ENCODE measurements at places on chromosomes 1 and 21. TPM values are rescaled to one million over a fixed set of nuclear protein-coding genes. Genes with fewer than 3 reads are reported as not detected.
A peak's percentile ranks its signal among the peaks of the same experiment; 100 is the strongest.

The FGR gene
- polyA plus RNA-seq = 5.2 TPM

The YY1AP1 gene
- polyA plus RNA-seq = 205 TPM

The LBR gene
- polyA plus RNA-seq = 40.3 TPM

The MROH9 gene
- 2.3 TPM for polyA plus RNA-seq

The FCRL2 gene
- 0.36 TPM for polyA plus RNA-seq

The CAMTA1 gene
- polyA plus RNA-seq = 116 TPM

The COL6A2 gene
- 362 TPM for polyA plus RNA-seq

The LMX1A gene
- 2.6 TPM for polyA plus RNA-seq

GRCh38 chr1:24862775-24863483 lies 67.1 kb downstream of the RUNX3 start:
- no peak for DNase-seq

- DNase-seq = no peak
Measured at GRCh38 chr1:98988904-98989555, 15.6 kb downstream of the PLPPR5 start.

GRCh38 chr21:25307489-25307888 lies 299.8 kb downstream of the MRPL39 start:
- no peak for DNase-seq

DNA sequence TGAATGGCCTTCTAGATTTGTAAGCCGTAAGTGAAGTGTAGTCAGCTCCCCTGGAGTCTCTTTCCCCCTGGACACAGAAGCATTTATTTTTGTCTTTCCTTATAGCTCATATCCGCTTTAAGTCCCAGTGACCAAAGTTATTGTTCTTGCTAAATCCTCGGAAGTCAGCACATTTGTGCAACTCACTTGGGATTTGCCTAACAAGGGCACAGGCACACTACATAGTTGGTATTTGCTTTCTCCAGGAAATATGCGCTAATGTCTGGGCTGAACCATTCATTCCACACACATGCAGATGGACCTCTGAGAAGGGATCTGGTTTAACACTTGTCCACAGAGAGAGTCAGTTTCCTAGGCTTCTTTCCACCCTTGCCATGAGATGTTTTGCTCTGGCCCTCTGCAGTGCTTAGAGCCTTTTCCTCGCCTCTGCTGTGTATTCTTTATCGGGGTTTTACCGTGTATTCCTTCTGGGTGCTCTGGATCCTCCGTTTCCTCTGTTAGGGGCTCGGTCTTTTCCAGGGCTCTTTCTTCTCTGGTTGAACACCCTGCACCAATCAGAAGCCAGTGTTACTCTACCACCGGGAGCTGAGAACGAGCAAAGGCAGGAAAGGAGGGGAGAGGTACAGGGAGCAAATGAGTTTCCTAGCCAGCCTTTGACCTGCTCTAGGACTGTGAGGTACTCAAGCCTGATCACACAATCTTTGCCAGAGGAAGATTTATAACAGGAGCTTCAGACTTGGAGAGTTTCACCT lies 72.4 kb downstream of the ABCA4 start:
- no peak for DNase-seq

DNA sequence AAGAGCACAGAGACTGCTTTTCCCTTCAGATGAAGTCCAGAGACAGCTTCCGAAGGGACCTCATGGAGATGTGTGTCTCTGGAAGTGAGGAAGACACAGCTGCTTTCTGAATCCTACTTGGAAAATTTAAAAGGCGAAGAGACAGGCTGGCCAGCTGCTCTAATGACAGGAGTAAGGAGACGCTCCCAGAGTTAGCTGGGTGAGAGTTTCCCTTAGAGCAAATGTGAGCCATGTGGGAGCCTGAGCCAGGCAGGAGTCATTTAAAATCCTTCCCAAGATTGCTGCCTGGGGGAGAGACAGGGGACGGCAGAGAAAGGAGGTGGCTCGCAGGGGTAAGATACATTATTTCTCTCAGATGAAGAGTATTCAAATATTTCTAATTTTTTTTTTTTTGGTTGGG lies 53.1 kb downstream of the ZNF326 start:
- no peak for DNase-seq

- no peak for DNase-seq
Measured at GRCh38 chr1:22738522-22738921, 27.9 kb downstream of the EPHB2 start.

DNA sequence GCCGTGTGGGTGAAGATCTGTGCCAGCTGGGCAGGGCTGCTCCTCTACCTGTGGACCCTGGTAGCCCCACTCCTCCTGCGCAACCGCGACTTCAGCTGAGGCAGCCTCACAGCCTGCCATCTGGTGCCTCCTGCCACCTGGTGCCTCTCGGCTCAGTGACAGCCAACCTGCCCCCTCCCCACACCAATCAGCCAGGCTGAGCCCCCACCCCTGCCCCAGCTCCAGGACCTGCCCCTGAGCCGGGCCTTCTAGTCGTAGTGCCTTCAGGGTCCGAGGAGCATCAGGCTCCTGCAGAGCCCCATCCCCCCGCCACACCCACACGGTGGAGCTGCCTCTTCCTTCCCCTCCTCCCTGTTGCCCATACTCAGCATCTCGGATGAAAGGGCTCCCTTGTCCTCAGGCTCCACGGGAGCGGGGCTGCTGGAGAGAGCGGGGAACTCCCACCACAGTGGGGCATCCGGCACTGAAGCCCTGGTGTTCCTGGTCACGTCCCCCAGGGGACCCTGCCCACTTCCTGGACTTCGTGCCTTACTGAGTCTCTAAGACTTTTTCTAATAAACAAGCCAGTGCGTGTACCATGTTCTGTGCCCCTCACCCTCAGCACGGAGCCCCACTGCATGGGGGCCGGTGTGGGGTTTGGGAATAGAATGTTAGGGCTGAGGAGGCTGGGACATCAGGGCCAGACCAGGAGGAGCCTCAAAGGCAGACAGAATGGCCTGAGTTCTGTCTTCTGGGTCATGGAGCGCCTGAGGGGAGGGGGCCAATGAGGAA lies 21.3 kb downstream of the SERINC2 start:
- no peak for DNase-seq

GRCh38 chr1:26161415-26162219 lies 2.7 kb downstream of the FAM110D start:
- peak; percentile 69 for DNase-seq

DNA sequence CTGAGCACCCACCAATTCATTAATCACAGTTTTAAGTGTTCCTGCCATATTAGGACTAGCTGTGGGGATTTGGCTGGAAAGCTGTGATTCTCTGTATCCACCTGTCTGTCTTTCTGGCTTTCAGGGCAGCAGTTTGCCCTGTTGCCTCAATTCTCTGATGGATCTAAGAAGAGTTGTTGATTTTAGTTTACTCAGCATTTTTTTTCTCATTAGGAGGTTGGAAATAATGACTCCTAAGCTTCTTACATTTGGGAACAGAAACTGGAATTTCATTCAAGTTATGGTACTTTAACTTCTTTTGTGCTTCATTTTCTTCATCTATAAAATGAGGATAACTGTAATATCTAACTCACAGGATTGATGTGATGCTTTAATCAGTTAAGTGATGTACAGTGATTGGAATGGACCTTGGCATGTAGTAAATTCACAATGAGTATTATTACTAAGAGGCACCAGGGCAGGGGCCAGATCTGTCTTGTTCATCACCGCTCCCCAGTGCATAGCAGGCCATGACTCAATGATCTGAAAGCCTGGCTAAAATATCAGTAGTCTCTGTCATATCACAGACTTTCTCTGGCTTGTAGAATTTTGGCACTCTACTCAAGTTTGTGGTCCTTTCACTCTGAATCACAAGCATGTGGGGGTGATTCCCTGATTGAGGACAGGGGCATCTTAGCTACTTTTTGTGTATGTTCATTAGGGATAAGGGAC lies 51.4 kb upstream of the GREM2 start:
- DNase-seq = no peak

GRCh38 chr1:53155945-53156344 lies 13.5 kb upstream of the SLC1A7 start:
- no peak for DNase-seq

- DNase-seq = no peak
Measured at GRCh38 chr1:159838715-159839114, 12.0 kb downstream of the SLAMF8 start.

- DNase-seq = no peak
Measured at GRCh38 chr1:182552527-182552926, 36.5 kb downstream of the RNASEL start.

DNA sequence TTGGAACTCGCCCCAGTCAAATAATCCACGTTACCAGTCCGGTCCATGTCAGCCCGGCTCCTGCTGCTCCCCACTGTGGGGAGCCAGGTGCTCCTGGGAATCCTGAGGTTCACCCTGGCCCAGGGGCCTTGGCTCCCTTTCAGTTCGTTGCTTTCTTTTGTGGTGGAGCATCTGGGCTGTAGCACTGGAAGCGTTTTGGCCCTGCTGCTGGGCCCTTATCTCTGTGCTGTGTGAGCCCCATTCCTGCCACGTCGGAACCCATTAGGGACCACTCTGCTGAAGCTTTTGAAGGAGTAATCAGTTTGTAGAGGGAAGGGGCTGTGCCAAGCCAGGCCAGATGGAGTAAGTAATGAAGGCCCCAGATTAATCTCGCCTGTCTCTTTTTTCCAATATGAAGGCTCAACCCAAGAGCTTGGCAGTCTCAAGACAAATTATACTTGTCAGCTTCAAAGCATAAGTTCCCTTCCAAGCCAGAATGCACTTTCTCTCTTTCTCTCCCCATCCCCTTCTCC lies 82.3 kb downstream of the PGM1 start:
- no peak for DNase-seq

DNA sequence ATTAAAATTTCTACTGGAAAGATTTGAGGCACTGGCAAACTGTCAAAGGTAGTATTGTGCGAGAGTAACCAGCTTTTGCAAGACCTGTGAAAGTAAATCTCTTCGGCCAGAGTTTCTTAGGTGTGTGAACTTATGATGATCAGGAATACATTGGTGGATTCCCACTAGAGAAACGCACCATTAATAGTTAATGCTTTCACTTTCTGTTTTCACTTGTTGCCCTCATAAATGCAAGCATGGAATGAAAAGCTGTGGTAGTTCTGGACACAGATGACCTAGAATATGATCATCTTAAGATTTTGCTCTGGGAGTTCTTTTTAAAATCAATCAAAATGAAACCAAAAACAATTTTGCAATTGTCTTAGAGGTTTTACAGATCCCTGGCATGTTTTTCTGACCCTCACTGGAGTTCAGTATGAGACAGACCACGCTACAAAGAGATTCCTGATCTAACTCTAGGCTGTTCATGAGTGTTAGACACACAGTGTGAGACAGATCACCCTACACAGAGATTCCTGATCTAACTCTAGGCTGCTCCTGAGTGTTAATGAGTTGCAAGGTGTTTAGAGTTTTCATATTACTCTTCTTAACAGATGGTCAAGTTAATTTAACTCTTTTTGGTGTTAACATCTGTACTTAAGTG lies 98.8 kb downstream of the SDCCAG8 start:
- no peak for DNase-seq

GRCh38 chr1:150535511-150536287 lies 13.5 kb upstream of the ADAMTSL4 start:
- no peak for DNase-seq

DNA sequence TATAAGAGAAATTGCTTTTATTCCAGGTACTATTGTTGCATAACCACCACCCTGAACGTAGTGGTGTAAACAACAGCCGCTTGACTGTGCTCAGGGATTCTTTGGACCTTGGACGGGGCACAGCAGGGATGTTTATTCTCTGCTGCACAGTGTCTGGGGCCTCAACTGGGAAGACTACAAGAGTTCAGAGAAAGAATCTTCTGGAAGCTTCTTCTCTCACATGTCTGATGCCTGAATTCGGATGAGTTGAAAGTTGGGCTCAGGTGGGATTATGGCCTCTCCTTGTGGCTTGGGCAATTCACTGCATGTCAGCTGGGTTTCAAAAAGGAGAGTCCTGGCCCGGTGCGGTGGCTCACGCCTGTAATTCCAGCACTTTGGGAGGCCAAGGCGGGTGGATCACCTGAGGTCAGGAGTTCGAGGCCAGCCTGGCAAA lies 19.0 kb upstream of the SSBP3 start:
- DNase-seq = no peak

- no peak for DNase-seq
Measured at GRCh38 chr1:229759037-229759435, 133.0 kb downstream of the URB2 start.

DNA sequence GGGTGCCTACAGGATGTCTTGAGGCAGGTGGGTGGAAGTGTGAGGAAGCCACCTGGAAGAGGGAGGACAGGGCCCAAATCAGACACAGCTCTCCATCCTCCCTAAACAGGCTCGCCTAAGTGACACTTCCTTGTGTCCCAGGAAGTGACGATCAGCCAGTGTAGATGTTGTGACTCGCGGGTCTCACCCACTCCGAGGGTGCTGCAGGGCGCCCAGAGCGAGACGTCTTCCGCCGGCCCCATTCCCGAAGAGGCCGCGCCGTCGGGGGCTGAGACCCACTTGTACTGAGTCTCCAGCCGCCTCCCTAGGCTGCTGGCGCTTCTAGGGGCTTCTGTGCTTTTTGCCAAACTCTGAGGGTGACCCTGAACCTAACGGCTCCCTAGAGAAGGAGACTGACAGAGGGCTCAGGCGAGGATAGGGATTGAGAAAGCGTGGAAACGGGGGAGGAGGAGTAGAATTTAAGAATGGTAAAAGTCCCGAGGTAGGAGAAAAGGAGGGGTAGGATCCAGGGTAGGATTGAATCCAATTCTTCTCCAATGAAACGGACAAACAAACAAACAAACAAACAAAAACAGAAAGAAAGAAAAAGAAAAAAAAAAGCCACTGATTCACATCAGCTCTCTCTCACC lies 543 bp upstream of the MARK1 start:
- peak; percentile 82 for DNase-seq

GRCh38 chr1:156268336-156268735 lies 14.3 kb downstream of the SMG5 start:
- peak; percentile 75 for DNase-seq

DNA sequence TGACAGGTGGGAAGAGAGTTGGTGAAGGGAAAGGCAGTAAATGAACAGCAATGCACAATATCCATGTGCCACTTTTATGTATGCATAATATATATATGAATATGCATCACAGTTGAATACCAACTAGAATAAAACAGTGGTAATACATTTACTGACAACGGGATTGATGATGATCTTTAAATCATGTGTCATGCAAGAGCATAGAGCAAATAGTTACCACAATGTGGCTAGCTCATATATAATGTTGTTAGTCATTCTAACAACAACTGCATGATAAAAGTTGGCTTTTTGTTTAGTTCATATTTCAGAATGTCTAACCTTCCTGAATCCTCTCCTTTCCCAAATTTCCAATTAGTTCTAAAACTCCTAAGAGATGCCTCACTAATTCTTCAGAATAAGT lies 46.4 kb downstream of the GORAB start:
- DNase-seq = no peak

GRCh38 chr1:151311589-151312331 lies 15.5 kb downstream of the PI4KB start:
- peak; percentile 40 for DNase-seq

- DNase-seq = no peak
Measured at GRCh38 chr1:70896224-70896623, 151.4 kb downstream of the PTGER3 start.
